ENCODE measurements at places on chromosomes 4 and X.

DNA sequence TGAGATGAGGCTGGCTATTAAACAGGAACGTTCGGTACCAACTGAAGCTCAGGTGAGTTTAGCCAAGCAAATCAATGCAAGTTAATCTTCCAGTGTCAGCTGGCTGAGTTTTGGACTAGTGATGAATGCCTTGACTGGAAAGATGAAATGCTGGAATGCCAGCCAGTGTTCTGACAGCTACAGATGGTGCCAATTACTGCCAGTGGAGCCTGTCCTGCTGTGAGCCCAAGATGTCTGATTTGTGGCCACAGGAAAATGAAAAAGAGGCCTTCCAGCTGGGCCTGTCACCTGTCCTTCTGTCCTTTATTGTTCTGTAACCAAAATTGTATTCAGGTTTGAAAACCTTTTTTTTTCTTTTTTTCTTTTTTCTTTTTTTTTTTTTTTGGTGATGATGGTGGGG lies 223.1 kb downstream of the AFF2 start:
- DNase-seq, result no peak

GRCh38 chrX:16828124-16828908 lies 41.8 kb downstream of the RBBP7 start:
- DNase-seq, result peak; percentile 81

DNA sequence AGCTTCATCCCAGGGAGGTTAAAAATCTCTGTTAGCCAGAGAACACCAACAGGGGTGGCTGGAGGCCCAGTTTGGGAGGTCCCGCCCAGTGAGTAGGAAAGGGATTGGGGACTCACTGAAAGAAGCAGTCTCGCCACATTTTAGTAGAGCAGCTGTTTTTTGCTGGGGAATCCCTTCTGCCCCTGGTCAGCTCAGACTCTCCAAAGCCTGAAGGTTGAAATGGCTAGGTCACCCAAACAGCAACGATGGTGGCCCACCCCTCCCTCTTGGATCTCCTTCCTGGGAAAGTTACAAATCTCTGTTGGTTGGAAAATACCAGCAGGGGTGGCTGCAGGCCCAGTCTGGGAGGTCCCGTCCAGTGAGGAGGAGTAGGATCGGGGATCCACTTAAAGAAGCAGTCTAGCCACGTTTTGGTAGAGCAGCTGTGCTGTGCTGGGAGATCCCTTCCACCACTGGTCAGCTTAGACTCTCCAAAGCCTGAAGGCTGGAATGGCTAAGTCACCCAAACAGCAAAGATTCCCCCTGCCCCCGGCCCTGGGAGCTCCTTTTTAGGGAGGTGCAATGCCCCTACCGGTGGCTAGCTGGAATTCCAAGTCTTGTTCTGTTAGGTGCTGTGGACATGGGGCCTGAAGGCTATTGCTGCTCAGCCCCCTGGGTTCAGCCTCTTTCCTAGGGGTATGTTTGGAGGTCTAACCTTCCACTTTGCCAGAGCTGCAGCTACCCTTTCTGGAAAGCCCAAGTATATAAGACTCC lies 40.0 kb upstream of the TEX13A start:
- peak; percentile 3 for DNase-seq

DNA sequence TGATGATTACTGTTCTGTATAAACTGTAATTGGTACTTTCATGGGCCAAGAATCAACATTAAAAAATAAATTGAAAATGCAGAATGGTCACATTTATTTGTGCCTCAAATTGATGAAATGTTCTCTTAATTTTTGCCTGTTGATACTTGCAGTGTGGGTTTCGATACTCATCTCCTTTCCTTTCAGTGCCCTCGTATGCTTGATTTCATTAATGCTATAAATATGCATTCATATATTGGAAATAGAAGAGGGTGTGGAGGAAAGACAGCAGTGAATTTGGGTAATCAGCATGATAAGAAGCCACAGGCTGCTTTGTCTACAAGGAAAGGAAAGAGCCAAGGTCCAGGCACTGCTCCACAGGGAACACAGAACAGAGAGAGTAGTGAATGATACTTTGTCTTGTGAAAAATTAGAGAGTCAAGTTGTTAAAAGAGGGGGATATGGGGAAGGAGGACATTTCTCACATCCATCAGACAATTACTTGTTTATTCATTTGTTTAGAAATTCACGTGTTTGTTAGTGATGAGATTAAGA lies 1.0 kb upstream of the DDX60 start:
- DNase-seq, result no peak

DNA sequence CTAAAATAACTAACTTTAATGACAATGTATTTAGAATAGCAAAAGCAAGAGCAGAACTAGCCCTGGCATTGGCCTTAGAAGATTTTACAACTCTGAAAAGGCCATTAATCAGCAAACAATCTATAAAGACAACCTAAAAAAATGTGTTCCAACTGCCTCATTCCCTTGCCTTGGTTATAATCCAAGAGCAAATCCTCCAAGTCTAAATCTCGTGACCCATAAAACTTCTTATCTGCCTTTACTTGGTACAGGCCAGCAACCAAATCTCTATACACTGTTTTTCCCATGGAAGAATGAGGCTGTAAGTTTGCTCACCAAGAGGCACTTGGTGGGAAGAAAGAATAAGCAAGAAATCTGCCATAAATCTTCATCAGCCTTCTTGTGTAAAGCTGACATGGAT lies 175.3 kb upstream of the MID1 start:
- DNase-seq, result no peak

GRCh38 chr4:74932832-74933561 lies at the start of gene PARM1:
Gene PARM1 (plus strand): TSS chr4:74933116. CDS start chr4:74933328, 212 bp downstream.
- DNase-seq, result peak; percentile 63

DNA sequence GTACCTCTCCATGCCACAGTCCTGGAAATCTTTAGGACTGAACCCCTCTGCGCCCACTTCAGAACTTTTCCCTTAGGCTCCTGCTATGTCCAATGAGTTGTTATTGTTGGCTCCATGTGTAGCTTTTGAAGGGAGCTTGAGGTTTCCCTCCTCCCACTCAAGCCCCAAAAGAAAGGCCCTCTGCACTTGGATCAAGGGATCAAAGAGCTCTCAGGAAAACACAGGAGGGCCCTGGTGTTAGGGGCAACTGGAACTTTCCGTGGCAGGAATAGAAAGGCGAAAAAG lies 135.0 kb downstream of the RASL11B start:
- no peak for DNase-seq
